ENCODE measurements at places on chromosomes 7 and 10.

DNA sequence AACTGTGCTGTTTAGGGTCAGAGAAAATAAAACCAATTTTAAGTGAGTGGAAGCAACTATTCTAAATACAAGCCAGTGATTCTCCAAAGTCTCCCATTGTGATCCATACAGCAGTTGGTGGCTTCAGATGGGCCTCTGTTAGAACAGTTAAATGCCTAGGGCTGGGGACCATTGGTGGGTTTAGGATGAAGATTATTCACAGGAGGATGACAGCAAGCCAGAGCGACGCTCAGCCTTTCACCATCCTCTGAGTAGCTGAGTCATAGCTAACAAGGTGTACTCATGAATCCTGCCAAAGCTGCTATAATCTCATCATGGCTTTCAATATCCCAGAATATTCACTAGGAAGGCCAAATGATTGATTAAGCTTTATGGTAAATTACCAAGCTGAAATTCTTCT lies 39.6 kb downstream of the STARD3NL start:
- no peak for DNase-seq

DNA sequence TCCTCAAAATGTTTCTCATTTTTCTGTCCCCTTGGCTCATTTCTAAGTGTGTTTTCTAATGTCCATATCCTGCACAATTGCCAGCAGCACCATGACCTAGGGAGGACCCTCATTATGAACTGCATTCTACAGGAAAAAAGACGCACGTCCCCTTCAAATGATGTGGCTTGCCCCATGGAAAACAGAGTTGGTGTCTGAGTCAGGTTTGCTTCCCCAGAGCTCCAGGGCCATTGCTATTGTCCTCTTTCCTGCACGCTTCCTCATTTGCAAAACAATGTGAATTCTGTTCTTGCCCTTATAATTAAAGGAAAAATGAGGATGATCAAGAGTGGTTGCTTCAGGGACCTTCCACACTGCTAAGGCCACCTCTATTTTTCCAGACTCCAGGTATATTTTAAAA lies 14.7 kb upstream of the ASB4 start:
- no peak for DNase-seq

DNA sequence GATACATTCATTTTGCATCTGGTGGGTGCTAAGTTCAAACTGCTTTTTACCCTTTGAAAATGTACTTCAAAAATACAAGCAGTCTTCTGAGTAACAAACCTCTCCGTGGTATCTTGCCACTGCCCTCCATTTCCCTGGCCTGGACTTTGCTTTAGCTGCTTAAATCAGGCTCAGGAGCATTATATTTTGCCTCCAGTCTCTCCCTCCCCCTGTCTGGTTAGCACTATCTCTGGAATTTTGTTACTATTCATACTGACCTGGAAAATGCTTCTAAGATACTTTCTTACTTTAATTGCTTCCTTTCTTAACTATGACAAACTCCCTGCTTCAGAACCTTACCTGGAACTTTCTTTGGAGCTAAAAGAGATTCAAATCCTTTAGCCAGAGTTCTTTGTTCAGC lies 369.8 kb downstream of the GFRA1 start:
- peak; percentile 38 for DNase-seq

- peak; percentile 52 for DNase-seq
These were observed 139.0 kb downstream of the TPST1 start for GRCh38 chr7:66344166-66344565.

GRCh38 chr10:90872648-90873020 lies 860 bp downstream of the RPP30 start:
- DNase-seq, result no peak

- DNase-seq, result peak; percentile 9
These were observed 119.0 kb downstream of the FZD1 start for GRCh38 chr7:91383053-91383904.

DNA sequence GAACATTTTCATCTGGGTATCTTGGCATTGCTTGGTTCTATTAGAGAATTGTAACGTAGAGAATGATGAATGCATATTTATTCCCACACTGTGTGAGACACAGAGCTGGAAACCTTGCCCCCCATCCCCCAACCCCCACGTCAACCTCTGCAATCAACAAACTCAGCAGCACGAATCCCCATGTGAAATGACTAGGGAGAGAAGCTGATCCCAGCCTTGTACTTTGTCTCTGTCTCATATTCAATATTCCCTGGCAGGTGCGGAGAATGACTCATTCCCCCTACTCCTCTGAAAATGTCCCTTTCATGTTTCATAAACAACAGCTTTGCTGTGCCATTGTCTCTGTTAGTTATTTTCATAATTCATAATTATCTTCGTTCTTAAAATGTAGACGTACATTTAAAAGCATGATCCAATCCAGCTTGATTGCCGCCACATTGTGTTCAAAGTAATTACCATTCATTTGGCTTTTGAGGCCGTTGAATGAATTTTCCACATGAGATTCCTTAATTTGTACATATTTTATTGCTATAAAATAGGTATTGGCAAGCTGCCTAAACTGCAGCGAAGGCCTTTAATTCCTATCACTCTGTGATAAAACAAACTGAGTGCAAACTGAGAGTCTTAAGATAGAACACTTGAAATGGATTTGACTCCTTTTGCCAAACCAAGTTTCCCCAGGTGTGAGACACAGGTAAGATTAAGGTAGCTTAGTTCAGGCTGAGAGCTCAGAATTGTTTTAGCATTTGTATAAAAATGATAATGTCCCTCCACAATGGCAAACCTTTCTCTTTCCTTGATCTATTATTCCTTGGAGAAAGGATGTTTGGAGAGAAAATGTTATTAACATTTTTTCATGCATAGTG lies 920.2 kb downstream of the TYW1 start:
- DNase-seq, result no peak

DNA sequence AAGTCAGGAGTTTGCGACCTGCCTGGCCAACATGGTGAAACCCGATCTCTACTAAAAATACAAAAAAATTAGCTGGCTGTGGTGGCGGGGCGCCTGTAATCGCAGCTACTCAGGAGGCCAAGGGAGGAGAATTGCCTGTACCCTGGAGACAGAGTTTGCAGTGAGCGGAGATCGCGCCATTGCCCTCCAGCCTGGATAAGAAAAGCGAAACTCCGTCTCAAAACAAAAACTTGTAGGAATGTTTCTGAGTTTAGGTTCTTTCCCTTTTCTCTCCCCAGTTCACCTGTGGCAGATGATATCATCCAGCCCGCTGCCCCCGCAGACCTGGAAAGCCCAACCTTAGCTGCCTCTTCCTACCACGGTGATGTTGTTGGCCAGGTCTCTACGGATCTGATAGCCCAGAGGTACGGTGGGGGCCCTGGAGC lies 138.8 kb upstream of the BTBD16 start:
- DNase-seq, result no peak

GRCh38 chr10:109993551-109994330 lies 14.0 kb upstream of the ADD3 start:
- DNase-seq, result peak; percentile 34

DNA sequence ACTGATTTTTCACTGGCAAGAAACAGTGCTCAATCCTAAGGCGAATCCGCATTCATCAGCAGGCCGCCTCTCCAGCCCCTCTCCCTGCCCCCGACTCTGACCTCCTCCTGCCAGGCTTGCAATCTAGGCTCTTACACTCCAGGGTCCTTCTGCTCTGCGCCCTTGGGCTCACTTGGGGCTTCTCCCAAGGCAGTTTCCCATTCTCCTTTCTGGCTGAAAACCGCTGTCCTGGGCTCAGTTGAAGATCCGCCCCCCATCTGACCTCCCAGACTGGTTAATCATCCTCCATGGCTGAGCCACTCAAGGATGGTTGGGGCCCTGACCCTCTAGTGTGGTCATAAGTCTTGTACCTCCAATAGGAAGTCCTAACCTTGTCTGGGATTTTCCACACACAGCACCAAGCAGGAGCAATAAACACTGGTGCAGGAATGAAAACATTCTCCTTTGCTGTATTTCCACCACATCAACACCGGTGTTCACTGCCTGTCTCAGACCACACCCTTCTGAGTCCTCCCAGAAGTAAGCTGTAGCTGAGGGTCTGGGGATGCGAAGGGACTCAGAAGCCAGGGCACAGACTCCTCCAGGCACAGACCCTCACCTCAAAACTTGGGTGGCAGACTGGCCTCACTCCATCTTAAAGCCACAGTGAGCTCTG lies 42.4 kb downstream of the TNS3 start:
- DNase-seq, result peak; percentile 72
